ENCODE measurements at places on chromosomes 6 and 20.

- DNase-seq: no peak
These were observed 54.8 kb downstream of the GPX5 start for GRCh38 chr6:28580475-28580874.

DNA sequence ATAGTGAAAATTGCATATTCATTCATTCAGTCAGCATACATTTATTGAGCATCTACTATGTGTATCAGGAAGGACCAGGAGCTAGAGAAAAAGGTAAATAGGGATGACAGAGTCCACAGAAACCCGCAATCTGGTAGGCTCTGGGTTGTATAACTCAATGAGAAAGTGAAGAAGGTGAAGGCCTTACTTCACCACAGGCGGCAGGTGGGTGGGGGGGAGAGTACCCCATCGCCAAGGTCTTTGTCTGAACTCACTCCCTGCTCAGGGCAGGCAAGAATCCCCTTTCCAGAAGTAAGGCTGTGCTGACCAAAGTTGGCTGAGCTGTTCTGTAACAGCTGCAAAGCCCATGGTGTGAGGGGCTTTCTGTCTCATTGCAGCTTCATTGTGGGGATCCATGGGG, 81.3 kb downstream of the CDH26 start:
- DNase-seq: no peak

DNA sequence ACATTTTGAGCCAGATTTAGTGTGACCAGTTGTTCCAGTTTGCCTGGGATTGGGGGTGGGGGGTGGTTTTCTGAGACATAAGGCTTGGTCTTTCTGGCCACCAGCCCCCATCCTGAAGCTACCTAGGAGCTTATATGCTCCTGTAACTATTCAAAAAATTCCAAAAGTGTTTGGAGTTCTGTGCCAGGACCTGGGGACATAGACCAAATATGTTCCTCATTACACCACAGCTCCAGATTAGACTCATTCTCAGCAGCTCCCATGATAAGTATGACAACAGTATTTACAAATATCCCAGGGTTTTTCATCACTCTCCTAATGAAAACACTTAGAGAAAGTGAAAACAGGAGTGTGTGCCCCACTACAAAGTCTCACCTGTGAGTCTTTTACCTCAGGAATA, 37.8 kb upstream of the RNF144B start:
- no peak for DNase-seq

DNA sequence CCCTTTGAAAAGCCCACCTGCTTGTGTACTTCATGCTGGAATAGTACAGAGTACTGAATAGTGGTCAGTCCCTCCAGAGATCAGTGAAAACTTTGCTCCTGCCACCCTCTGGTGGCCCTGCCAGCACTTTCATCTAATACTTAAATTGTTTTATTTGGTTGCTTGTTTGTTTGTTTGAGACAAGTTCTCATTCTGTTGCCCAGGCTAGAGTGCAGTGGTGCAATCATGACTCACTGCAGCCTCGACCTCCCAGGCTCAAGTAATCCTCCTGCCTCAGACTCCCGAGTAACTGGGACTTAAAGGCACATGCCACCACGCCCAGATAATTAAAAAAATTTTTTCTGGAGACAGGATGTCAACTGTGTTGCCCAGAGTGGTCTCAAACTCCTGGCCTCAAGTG, 9.1 kb downstream of the FAM83D start:
- no peak for DNase-seq

DNA sequence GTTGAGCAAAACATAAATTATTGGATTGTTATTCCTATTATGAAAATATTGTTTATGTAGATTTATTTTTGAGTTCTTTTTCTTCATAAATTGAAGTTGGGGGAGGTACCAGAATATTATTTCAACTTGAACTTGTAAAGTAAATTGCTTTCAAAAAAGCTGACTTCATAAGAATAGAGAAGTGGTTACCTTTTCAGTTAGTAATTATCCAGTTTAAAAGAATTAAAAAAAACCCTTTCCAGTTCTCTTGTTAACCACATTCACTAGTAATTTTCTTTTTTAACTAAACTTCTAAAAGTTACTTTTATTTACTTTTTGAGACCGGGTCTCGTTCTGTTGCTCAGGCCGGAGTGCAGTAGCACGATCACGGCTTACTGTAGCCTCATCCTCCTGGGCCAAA, 124.3 kb downstream of the CDKAL1 start:
- no peak for DNase-seq

- DNase-seq: no peak
These were observed 30.1 kb downstream of the PRPH2 start for GRCh38 chr6:42692137-42692911.

DNA sequence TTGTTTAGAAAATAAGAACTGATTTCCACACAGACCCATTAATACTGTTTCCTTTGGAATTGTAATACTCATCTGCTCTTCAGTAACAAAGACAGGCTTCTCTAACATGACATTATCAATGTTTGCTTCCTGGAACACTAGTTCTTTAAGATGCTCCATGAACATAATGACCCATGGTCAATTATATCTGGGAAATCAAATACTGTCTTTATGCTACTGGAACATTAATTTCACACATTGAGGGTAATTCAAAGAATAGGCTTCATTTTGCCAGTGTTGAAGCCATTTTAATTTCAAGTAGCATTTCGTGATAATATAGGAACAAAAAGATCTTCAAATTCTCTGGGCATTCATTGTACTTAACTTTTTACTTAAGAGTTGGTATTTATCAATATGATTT, 80.9 kb downstream of the OPN5 start:
- DNase-seq: no peak

DNA sequence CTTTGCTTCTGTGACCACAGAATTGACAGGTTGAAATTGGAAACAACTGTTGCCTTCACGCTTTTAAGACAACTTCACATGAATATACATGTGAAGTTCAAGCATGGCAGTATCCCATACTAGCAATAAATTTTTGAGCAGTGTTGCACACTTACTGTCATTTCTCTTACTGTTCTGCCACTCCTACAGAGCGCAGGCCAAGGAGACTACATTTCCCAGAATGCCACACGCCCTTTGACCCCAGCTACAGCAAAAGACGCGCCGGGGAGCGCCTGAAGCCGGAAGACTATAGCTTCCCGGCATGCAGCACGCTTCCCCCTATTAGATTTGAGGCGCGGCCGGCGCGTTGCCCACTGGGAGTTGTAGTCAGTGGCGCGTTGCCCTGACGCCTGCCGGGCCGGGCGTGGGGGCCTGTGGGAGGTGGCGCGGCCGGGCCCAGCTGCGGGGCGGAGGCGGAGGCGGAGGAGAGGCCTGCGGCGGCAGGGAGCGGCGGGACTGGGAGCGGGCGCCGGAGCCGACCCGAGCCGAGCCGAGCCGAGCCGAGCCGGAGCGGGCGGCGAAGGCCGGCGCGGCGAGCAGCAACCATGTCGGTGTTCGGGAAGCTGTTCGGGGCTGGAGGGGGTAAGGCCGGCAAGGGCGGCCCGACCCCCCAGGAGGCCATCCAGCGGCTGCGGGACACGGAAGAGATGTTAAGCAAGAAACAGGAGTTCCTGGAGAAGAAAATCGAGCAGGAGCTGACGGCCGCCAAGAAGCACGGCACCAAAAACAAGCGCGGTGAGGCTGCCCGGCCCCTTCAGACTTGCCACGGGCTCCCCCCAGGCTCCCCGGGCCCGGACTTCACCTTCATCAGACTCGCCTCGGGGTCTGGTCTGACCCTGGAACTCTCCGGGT, at the start of gene CHMP4B:
Gene CHMP4B, plus strand, starts transcription at position 464 of the 891 bp plus-strand sequence. Its CDS starts 121 bp downstream, at position 585.
- DNase-seq: peak; percentile 100

GRCh38 chr20:63025534-63026331, 19.0 kb upstream of the BHLHE23 start:
- peak; percentile 60 for DNase-seq

- no peak for DNase-seq
These were observed 29.7 kb downstream of the DOP1A start for GRCh38 chr6:83097204-83097603.

GRCh38 chr6:131469130-131469529, 103.9 kb upstream of the ARG1 start:
- DNase-seq: no peak

DNA sequence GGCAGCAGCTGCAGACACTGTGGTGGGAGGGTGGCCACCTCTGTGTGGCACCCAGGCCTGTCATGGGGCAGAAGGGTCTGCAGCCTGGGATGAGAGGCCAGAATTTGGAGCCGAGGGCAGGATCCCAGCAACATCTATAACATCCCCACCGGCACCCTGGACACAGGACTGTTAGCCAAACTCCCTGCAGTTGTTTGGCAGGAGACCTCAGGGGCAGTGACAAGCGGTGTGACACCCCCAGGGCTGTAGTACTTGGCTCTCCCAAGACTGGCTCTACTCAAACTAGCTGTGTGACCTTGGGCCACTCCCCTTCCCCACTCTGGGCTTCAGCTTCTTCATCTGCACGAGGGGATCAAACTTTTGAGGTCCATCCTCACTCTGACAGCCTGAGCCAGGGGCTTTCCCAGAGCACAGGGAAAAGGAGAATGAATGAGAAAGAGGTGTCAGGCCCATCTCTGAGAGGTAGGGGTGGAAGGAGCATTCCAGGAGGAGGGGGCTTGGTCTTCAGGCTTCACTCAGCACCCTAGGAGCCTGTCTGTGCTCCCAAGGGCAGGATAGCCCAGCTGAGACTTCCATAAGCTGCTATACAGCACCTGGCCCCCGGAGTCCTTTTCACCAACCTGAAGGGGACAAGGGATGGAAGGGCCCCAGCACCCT, 64.0 kb downstream of the MDGA1 start:
- DNase-seq: no peak

DNA sequence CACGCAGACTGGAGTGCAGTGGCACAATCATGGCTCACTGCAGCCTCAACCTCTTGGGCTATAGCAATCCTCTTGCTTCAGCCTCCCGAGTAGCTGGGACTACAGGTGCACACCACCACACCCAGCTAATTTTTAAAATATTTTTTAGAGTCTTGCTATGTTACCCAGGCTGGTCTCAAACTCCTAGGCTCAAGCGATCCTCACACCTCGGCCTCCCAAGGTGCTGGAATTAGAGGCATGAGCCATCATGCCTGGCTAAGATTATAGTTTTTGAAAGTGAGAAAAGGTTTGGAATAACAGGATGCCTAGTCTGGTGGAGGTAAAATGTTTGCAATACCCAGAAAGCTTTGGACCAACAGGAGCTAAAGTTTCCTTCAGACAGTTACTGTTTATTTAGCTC, 23.4 kb downstream of the GCM1 start:
- no peak for DNase-seq

GRCh38 chr20:46809706-46810360, 84.8 kb upstream of the EYA2 start:
- DNase-seq: no peak

GRCh38 chr6:4902363-4902762, 101.5 kb downstream of the RPP40 start:
- DNase-seq: no peak

GRCh38 chr20:57620274-57620990, at the start of gene ZBP1:
Gene ZBP1 (minus strand): TSS chr20:57620426. CDS start chr20:57620295, 131 bp downstream.
- no peak for DNase-seq

DNA sequence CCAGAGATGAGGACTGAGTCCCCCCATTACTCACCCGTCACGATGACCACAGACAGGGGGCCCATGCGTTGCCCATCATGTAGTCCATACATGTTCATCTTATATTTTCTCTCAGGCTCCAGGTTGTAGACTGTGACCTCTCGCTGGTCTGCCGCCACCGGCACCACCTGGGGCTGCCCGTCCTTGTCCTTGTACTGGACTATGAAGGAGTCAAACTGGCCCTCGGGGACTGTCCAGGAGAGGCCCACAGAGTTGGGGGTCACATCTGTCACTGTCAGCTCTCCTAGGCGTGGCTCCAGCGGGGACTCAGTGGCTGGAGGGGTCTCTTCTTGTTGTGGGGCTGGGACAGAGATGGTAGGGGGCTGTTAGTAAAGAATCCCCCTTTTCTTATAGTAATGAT, 35.4 kb downstream of the CYP21A2 start:
- DNase-seq: peak; percentile 30

DNA sequence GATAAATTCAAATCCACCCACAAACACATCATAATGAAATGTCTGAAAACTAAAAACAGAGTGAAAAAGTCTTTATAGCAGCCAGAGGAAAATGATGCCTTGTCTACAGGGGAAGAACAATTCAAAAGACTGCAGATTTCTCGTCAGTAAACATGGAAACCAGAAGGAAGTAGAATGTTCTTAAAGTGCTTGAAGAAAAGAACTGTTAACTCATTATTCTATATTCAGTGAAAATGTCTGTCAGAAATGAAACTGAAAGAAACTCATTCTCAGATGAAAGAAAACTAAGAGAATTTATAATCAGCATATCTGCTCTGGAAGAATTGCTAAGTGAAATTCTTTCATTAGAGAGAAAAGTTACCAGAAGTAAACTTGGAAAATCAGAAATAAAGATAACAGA, 416.1 kb downstream of the TBC1D32 start:
- no peak for DNase-seq

GRCh38 chr6:56671651-56672461, 29.2 kb upstream of the DST start:
- no peak for DNase-seq

DNA sequence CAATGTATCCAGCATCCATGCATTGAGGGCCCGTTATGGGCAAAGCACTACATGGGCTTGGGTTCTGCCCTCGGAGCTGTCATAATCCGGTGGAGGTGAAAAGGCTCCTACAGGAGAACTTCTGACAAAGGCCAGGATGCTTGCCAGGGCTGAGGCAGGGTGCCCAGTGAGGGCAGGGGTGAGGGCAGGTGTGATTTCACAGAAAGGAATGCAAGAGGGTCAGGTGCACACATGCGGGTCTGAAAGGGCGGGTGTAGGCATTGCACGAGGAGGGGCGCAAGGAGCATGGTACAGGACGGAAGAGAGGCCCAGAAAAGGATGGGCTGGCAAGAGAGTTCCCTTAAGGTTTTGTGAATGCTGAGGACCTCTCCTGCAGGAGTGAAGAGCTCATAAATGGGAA, 348.0 kb downstream of the BTBD3 start:
- no peak for DNase-seq

DNA sequence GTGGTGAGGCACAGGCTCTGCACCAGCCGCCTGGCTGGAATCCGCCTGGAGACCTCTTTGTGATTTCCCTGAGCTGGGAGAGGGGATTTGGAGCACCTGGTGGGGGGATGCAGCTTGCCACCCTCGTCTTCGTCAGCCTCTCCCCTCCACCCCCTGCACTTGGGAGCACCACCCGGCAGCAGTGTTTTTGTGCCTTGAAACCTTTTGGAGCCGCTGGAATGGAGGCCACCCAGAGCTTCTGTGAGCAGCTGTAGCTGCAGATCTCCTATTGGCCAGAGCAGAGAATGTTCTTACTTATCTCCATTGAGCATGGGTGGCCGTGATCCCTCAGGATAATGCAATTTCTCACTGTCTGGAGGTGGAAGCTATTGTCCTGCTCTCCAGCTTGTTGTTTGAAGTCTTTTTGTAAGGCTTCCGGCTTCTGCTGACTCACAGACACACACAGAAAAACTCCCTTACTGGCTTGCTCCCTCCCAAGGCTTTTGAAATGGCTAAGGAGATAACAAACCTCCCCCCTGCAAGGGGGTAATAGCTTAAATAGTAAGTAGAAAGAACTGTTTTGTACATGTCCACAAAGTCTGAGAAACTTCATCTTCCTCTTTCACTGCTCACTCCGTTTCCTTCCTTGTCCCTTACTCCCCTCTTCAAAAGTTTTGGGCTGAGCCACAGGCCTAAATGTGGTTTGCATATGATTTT, 271.2 kb downstream of the PRL start:
- DNase-seq: peak; percentile 39

All from ovary (tissue), 10 donors.